ENCODE measurements at places on chromosomes 2 and 18.

DNA sequence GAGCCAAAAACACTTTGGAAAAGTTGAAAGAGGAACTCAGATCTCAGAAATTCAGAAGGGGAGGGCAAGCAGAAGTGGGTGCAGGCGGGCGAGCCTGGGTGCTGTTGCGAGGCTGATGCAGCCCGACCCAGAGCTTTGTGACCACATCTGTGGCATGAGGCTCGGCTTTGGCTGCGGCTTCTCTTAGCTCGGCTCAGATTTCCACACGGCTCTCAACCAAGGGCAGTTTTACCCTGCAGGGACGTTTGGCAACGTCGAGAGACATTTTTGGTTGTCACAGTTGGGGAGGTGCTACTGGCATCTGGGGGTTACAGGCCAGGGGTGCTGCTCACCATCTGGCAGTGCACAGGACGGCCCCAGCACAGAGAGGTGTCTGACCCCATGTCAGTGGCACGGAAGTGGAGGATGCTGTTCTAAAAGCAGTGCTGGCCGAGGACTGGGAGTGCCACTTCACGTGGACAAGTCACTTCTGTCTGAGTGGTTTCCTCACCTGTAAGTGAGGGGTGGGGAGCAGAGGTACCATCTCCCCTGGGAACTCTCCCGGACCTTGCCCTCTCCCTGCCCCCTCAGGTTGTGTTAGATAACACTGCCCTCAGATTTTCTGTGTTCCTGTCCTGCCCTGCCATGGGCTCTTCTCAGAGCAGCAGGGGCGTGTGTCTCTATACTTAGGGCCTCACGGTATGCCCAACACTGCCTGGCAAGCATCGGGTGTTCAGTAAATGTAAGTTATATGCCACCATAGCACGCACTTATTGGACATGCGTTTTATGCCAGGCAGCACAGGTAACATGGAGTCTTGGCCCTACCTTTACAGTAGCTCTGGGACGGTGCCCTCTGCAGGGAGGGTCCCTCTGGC lies 48.7 kb upstream of the FAHD2A start:
- DNase-seq = no peak

DNA sequence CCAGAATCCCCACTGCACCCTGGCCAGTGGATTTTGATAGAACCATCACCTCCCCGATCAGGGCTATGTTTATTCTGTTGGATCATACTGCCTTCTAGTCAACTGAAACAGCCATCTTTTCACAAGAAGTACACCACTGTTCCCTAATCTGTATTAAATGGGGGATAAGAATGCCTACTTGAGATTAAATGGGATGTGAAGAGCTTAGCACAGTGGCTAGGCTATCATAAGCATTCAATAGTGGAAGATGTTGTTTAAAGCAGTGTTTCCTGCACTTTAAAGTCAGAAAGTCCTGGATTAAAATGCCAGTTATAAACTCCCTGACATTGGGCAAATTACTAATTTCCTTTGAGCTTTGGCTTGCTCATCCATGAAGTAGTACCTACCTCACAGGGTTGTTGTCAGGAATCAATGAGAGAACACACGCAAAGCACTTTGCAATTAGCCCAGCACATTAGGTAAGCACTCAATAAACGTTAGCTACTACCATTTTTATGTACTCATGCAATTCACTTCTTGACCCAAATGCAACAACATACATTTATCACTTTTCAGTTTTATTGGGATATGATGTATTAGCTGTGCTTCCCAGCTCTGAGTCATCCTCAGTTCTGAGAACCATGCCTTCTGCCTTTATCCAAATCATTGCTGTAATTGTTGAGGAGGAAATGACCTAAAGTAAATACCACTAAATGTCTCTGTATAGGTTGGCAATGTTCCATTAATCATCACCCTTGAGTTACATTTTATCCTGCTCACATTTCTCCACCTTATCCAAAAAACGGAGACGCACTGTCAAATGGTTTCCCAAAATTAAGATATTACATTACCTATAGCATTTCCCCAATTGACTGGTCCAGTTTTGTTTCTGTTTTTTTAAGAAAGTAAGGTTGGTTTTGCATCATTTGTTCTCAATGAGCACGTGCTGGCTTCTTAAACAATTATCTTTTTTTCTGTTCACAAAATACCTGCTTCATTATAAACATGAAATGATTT lies 2.1 kb downstream of the TMEM247 start:
- no peak for DNase-seq

GRCh38 chr2:174572556-174572955 lies 25.0 kb downstream of the WIPF1 start:
- DNase-seq = no peak

- no peak for DNase-seq
Observed at GRCh38 chr18:22624176-22624575, 206.5 kb upstream of the CTAGE1 start.

- no peak for DNase-seq
Observed at GRCh38 chr2:176813621-176814049, 399.0 kb upstream of the HNRNPA3 start.

DNA sequence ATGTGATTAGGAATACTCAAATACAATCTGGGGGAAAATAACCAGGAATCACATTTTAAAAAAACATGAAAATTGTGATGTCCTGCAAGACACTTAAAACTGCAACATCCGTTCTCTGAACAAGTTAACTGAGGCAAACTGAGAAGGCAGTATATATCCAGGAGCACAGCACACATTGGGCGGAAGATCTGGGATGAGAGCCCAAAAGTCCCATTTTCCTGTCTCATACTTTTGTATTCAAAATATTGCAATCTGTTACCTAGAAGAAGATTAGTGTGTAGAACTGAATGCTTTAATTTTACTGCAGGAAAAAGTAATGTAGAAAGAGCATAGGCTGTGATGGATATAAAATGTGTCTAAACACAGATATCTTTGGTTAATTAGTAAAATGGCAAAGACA lies 276.8 kb upstream of the FANCL start:
- no peak for DNase-seq

DNA sequence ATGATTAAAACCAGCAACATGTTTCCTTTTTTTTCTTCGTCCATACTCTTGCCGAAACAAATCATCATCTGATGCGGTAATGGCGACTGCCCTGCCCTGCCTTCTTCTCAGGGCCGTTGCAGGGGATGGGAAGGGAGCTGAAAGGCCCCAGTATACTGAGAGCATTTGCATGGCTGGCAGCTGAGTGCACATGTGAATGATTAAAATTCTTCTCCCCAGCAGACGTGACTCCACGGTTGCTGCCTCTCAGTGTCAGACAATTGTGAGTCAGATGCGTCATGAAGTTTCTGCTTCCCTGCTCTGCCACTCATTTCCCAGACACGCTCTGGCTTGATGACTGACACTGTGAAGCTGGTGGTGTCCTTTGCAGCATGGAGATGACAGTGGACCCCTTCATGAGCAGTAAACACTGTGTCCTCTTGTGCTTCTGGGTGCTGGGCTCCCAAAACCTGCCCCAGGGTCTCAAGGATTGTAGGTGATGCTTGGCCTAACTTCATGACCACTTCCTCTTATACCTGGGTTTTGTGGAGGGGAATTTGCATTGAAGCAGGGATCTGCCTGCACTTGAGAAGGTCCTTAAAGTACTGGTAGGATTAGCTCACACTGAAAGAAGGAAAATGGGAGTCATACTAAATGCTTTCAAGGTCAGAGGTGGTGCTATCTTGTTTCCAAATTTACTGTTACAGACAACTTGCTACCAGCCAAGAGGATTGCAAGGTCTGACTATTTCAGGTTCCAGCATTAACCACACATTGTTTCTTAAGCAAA lies 222.5 kb upstream of the COPS8 start:
- DNase-seq = no peak

GRCh38 chr2:215879977-215880940 lies 133.1 kb downstream of the MREG start:
- DNase-seq = no peak

All from stimulated activated CD8-positive, alpha-beta memory T cell treated with anti-CD3 and anti-CD28 coated beads, Interleukin-4, amount 100 ng/mL, for 24 hours (primary cell).